Motor neuron (in vitro differentiated cells): ENCODE measurements at places on chromosomes 1 and 21.
A peak's percentile ranks its signal among the peaks of the same experiment; 100 is the strongest.

DNA sequence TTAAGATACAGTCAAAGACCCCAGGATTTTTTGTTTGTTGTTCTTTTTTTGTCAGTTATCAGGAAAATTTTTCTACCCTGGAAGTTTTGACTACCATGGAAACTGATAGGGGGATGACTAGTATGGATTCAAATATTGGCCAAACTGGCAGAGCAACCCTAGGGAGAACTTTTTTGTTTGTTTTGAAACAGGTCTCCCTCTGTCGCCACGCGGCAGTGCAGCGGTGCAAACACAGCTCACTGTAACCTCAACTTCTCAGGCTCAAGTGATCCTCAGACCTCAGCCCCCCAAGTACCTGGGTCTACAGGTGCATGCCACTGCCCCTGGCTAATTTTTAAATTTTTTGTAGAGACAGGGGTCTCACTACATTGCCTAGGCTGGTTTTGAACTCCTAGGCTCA is 46.6 kb downstream of the TOR3A start:
- ATAC-seq, result no peak

DNA sequence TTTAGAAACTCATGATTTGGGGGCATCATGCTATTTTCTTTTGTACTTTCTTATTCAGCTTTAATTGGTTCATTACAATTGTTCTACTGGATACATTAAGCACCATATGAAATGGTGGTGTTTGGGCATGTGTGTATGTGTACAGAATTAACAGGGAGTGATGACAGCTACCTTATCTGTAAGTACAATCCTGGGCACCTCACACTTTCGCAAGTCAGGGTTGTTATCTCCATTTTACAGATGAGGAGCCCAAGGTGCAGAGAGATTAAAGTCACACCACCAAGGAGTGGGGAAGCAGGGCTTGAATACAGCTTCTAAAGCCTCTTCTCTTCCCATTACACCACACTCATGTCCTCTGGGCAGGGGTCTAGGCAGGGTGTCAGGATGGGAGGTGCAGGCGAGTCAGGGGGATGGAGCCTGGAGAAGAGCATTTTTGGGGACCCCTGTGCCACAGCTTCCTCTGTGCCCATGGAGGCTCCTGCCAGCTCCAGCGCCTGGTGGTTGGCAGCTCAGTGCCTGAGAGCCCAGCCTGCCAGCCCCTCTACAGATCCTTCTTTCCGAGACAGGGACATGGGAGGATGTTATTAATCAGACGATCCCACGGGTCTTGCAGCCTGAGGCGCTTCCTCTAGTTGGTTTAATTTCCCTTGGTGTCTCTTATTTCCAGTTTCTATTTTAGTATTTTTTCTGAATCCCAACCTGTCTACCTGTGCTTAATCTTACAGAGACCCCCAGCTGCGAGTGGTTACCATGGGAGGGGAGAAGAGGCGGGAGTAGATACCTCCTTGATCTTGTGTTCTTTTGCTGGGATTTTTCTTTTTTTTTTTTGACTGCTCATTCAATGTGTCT is 126.2 kb upstream of the CD34 start:
- ATAC-seq, result no peak

DNA sequence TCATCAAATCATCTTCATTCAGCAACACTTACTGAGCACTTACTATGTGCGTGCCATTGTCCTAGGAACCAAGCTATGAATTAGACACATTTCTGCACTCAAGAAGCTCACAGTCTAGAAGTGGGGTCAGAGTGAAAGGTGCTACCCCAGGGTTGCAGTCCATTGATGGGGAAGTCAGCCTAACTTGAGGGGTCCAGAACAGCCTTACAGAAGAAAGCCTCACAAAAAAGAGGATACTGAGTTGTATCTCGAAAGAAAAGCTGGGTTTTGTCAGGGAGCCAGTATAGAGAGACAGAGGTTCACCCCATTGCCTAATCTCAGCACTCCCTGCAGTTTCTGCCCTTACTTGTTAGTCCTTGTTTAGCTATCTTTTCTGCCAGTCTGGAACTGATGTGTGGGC is 153.1 kb upstream of the JUN start:
- no peak for ATAC-seq

- ATAC-seq, result no peak
Observed at GRCh38 chr1:164673584-164674214, 114.7 kb downstream of the PBX1 start.

DNA sequence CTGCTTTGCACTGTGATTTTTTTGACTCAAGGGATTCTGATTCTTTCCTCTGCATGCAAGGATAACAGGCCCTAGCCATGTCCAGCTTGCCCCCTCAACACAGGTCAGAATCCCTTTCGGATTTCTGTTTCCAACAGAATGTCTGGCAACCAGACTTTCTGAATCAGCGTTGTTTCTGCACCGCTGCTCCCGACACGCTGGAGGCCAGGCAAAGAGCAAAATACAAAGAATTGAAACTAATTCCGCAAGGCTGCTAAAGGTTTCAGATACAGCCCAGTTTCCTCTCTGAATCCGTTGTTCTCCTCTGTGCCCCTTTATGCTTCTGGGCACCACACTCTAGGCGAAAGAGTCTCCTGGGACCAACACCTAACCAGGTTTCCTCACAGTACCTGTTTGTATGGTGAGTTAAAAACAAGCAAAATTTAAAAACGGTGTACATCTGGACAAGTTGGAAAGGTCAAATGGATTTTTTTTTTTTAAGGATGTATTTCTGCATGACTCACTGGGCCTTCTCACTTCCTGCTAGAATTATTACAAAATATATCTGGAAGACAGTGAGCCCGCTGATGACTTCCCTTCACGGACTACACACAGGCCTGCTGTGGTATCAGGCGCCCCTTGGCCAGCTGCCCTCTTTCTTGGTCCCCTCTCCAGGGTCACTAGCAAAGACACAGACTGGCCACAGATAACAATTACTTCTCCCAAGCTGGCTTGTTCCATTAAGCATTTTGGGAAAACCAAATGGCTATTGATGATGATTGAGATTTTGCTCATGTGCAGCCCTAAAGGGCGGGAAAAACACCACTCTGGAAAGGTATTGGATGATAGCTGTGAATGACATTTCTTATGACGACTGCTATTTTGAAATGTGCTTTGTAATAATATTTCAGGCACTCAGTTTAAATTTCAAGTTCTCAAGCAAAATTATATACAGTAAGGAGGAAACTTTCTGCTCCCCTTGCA is 118.3 kb downstream of the TGFB2 start:
- no peak for ATAC-seq

GRCh38 chr1:203609979-203610493 is 16.6 kb upstream of the ATP2B4 start:
- peak; percentile 15 for ATAC-seq
